ENCODE measurements at places on chromosomes 5 and 9.

GRCh38 chr5:143445776-143446175 is 42.3 kb upstream of the NR3C1 start:
- DNase-seq = no peak

DNA sequence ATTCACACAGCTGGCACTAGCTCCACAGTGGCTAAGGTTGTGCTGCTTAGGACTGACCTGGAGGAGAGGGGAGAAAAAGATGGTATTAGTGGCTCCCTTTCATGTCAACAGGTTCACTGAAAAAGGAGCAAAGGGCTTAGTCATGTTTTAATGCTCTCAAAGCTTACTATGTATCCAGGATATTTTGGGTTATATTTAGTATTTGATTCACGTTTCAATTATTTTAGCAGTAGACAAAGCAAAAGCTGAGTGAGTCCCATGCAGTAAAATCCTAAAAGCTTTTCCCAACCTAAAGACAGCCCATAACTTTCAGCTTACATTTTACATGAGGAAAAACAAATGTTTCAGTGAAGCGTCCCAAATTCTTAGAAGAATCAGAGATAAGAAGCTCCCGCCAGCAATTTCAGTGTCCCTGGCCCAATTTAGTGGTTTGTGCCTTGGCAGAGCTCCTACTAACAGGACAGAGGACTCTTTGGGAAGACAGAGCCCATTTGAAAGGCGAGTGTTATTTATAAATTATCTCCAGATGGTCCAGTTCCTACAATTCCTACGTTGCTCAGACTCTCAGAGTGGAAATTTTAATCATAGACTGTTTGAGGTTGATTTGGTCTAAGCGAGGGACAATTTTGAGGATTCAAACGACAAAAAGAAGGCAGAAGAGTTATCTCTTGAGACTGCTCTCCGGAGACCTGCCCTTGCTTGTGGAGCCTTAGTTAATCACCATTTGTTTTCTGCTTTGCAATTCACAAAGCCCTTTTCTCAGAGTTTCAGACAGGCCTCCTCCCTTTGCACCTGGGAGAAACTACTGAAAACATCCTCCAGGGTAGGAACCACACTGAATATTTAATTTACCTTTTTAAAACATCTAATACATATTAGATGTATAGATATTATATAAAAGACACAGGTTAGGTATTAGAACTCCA is 225.0 kb upstream of the ANKRD55 start:
- no peak for DNase-seq

DNA sequence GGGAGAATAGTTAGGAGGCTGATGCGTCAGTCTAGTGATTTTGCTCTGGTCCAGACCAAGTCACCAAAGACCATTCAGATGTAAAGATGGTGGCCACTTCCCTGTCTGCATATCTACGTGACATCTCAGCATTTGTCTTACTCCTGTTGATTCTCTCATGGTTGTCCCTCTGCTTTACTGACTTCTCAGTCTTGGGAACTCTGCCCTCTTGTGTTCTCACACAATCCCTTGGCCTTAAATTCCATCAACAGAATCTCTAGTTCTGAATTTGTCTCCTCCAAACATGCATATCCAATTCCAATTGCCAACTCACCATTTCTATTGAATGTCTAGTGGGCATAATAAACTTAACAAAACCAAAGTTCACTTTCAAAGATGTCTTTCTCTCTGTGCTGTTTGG is 147.8 kb downstream of the SLC24A2 start:
- no peak for DNase-seq

DNA sequence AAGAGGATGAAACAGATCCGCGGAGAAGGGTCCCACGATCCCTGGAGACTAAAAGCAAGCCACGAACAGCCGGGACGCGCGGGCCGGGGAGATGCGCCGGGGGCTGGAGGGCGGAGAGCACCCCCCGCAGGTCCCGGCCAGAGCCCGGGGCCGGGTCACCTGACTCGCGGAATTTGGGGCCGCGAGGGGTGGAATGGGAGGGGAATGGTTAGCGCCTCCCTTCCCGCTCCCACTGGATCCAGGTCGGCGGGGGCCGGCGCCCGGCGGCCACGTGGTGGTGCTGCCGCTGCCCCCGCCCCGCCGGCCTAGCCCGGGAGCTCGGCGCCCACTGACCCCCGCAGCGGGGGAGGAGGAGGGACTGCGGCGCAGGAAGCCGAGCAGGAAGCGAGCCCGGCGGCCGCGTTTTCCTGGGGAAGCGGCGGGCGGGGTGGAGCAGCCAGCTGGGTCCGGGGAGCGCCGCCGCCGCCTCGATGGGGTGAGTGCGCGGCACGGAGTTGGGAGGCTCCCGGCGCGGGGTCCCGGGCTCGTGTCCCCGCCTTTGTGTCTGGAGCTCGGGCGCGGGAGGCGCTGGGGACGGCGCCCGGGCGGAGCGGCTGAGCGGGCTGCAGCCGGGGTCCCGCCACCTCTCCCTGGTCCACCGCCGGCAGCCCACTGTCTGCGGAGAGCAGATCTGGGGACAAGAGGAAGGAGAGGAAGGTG is at the start of gene RAI14:
TSS of gene RAI14 (plus strand) at position 328 of the 699 bp plus-strand sequence. CDS start 30,592 bp downstream, outside the sequence.
- no peak for DNase-seq

- DNase-seq = no peak
These were observed 48.0 kb downstream of the DPYSL3 start for GRCh38 chr5:147461915-147462314.

- no peak for DNase-seq
These were observed 2.2 kb downstream of the CCNJL start for GRCh38 chr5:160310140-160310539.

GRCh38 chr9:4796988-4797853 is 4.5 kb downstream of the RCL1 start:
- no peak for DNase-seq

GRCh38 chr5:108255468-108255867 is 126.4 kb downstream of the FBXL17 start:
- DNase-seq = no peak

GRCh38 chr5:36505021-36505420 is 101.4 kb upstream of the SLC1A3 start:
- DNase-seq = no peak

GRCh38 chr5:84715091-84715490 is 330.4 kb upstream of the EDIL3 start:
- no peak for DNase-seq

- DNase-seq = no peak
These were observed 32.1 kb downstream of the SNX24 start for GRCh38 chr5:122877518-122877917.

DNA sequence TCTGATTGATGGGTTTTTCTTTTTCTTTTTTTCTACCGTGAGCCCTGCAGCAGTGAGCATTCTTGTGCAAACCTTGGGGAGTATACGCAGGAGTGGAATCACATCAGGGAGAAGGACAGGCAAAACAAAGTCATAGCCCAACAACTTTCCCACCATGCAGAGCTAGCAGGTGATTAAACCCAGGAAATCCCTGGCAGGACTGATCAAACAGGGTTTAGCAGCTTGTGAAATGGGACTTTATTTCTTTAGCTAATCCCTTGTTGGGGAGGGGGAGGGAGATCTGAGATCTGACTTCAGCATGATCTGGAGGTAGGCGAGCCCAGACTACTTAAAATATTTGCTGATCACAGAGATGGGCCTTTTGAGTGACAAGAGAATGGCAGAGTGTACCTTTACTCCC is 162.0 kb upstream of the GLRA1 start:
- no peak for DNase-seq

DNA sequence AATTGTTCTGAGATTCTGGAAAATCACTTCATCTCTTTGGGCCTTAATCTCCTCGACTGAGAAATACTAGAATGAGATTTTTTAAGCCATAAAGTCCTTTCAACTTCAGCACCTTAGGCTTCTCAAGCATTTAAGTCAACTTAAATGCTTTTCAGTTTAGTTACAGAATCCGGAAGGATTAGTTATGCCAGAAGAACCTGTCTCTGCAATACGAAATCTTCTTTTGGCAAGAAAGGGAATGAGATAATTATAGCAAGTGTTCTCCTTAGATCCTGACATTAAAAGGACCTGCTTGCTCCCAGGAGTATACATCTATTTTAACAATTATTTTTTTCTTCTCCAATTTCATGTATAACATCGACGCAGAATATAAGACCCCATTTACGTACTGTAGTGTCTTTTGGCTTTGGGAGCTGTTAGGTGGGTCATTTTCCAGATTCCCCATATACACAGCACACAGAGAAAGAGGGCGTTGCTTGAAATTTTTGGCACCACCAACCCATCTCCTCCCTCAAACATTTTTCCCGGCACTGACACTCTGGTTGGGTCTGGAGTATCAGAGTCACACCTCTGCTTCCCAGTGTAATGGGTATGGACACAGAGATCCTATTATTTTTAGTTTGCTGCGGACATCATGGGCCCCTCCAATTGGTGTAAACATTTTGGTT is 43.6 kb upstream of the CLINT1 start:
- DNase-seq = no peak

- no peak for DNase-seq
These were observed 91.1 kb upstream of the PPP1R26 start for GRCh38 chr9:135388530-135388929.

DNA sequence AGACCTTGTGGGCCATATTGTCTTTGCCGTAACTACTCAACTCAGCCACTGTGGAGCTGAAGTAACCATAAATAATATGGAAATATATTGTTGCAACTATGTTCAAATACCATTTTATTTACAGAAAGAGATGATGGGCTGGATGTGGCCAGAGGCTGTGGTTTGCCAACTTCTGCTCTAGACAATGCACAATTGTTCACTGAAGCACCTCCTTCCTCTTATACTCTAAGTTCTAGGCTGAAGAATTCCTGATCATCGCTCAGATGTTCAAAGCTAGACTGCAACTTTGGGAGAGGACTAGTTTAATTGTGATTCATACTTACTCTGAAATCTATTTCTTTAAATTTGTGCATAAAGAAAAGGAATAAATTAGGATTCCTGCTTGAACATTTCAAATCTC is 245.0 kb downstream of the TAF11L14 start:
- no peak for DNase-seq

DNA sequence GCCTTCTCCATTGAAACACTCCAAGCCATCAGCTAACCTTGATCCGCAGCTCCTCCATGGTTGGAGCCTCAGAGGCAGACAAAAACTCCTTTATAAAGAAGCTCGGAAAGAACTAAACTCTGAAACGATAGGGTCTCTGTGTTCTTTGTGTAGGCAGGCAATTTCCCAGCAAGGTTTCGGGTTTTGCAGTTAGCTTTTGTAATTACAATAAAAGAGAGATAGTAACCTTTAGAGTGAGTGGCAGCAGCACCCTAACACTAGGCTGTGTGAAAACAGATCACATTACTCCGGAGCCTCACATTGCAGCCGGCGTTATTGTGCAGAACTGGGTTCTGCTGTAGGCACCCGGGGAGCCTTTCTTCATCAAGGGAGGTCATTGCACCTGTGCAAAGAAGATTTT is 115.8 kb upstream of the MAP3K1 start:
- no peak for DNase-seq

- DNase-seq = no peak
These were observed 40.3 kb downstream of the NEK6 start for GRCh38 chr9:124297915-124298645.

GRCh38 chr5:101728933-101729332 is 567.2 kb downstream of the SLCO4C1 start:
- DNase-seq = no peak

DNA sequence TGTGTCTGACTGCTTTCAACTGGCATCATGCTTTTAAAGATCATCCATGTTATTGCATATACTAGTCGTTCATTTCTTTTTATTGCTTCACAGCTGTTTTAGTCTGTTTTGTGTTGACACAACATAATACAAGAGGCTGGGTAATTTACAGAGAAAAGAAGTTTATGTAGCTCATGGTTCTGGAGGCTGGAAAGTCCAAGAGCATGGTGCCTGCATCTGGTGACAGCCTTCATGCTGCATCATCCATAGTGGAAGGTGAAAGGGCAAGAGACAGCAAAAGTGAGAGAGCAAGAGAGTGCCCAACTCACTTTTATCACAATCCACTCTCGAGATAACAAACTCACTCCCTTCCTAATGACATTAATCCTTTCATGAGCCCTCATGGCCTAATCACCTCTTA is 198.4 kb downstream of the NSG2 start:
- no peak for DNase-seq

- no peak for DNase-seq
These were observed 8.8 kb downstream of the OGN start for GRCh38 chr9:92395617-92396016.

DNA sequence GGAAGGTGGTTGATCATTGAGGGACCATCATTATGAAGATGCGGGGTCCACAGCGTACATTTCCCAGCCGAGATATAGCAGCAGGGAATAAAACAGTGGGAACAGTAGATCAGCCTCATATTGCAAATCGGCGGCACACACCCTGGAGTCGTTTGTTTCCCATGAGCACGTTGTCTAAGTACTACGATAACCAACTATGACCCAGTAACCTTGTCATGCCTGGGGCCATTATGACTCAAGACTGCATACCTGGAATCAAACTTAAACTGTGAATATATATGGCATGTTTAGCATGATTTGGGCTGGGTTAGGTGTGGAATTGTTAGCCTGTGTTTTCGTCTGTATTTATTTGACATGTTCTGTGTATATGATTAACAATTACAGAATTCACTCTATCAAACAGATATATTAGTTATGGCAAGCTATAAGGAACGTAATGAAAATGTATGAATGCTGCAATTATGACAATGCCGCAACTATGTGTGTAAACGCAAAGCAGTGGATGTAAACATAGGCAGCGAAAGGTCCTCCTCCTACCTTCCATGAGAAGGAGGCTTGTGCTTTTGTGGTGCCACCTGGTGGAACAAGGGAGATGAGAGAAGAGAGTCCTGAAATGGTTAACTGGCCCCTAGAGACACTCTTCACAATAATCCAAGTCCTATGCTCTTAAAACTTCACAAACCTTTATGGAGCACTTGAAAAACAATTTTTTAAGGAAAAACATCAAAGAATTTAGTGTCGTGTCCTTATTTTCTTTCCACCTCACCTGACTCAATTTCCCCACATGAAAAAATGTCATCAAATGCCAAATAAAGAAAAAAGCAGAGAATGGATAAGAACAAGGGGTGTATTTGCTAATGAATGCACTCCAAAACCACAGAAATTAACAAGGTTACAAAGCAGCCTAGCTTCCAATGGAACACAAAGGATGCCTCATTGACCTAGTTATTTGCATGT is 47.1 kb downstream of the SEMA5A start:
- no peak for DNase-seq

GRCh38 chr9:4967523-4967922 is 17.5 kb upstream of the JAK2 start:
- DNase-seq = no peak

- no peak for DNase-seq
These were observed 68.1 kb downstream of the INVS start for GRCh38 chr9:100167176-100167575.

- DNase-seq = no peak
These were observed 38.2 kb upstream of the GRAMD2B start for GRCh38 chr5:126384985-126385384.

- no peak for DNase-seq
These were observed 1014.0 kb upstream of the SEMA6A start for GRCh38 chr5:117588611-117589010.

- DNase-seq = no peak
These were observed 831 bp downstream of the RMRP start for GRCh38 chr9:35656831-35657545.

- no peak for DNase-seq
These were observed 84.8 kb downstream of the WNK2 start for GRCh38 chr9:93268551-93269314.

GRCh38 chr9:12813533-12813932 is 38.7 kb downstream of the LURAP1L start:
- no peak for DNase-seq

Data from stimulated activated CD8-positive, alpha-beta memory T cell treated with anti-CD3 and anti-CD28 coated beads, Interleukin-7, amount 100 ng/mL, for 1 hour (primary cell).